Activated T-cell treated with anti-CD3 and anti-CD28 coated beads for 4 hours (primary cell): ENCODE measurements at places on chromosomes 5 and 9.

DNA sequence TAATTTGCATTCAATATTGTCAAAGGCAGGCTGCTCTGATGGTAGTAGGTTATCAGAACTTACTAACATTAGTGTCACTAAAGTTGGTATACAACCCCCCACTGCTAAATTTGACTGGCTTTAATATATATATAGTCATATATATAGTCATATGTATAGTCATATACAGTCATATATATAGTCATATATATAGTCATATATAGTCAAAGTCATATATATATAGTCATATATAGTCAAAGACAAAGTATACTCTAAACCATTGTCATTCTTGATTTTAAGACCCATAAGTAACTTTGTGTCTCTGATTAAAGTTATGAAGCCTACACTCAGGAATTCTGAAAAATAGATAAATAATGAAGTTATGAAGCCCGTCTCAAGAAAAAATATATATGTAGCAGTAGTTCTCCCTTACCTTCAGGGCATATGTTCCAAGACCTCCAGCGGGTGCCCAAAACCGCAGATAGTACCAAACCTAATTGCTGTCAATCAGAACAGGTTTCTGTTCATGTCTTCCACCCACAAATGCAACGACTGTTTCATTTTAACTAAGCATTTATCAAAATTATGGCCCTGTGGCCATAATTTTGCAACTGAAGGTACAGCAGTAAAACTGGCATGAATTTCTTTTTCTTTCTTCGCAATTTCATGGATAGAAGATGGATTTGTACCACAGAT lies 40.1 kb downstream of the TRPM6 start:
- no peak for DNase-seq

- no peak for DNase-seq
Observed at GRCh38 chr5:164179406-164179805, 674.0 kb downstream of the MAT2B start.

DNA sequence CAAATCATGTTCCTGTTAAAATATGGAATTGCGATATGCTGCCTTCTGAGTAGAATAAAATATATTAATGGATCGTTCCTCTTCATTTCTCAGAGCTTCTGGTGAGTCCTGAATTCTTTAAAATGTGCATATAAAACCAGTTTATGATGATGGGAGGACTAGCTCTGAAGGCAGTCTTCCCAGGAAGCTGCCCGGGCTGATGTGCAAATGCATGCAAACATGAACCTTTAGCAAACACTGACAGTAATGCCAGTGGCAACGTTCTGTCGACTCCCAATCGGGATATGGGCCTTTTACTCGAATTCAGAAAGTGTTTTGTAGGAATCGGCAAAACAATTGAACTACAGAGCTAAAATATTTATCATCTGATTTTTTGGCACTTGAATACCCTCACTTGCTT lies 93.6 kb downstream of the TLE4 start:
- DNase-seq: no peak

DNA sequence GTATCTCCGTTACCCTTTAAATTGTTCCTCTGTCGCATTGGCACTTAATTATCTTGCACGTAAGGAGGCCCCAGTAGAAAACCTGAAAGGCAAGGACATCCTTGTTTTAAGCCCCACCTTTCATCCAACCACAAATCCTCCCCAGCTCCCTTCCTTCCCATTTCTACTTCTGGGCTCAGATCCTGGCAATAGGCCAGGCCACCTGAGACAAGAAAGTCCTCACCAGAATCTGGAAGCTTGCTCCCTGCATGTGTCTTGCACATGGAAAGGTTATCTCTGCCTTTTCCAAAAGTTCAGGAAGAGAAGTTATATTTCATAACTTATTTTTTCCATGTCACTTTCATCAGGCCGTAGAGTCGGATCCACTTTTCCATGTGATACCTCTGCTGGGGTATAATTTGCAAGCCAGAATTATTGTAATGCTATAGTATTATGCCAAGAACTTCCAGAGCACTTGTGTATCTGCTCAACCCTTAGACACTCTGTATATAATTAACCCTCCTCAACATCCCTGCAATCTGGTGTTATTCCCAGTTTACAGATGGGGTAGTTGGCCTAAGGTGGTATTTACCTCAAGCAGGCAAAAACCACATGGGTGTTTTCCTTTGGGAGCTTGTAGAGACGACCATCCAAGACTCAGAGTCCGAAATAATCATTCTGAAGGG lies 2.6 kb upstream of the SHB start:
- DNase-seq: no peak

GRCh38 chr5:14178671-14179211 lies 35.6 kb downstream of the TRIO start:
- no peak for DNase-seq

- no peak for DNase-seq
Observed at GRCh38 chr9:5698004-5698403, 69.1 kb downstream of the RIC1 start.

DNA sequence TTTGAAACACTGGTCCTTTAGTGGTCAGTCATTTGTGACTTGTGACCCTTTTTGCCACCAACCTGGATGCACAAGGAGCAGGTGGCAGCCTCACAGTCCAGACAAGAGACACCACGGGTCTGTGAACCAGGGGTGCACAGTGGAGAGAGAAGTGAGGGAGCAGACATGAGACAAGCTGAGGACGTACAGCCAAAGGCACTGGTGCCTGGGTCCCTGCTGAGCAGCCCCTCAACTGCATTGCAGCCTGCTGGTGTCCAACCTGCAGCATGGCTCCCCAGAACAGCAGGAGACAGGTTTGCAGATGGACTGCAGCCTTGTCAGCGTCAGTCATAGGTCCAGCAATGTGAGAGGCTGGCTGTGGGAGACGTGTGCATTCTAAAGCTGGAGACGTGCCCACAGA lies 124.2 kb upstream of the FSTL4 start:
- no peak for DNase-seq

- DNase-seq: no peak
Observed at GRCh38 chr5:11955331-11955730, 51.1 kb upstream of the CTNND2 start.

GRCh38 chr9:136675477-136676296 lies 11.6 kb downstream of the AGPAT2 start:
- no peak for DNase-seq

DNA sequence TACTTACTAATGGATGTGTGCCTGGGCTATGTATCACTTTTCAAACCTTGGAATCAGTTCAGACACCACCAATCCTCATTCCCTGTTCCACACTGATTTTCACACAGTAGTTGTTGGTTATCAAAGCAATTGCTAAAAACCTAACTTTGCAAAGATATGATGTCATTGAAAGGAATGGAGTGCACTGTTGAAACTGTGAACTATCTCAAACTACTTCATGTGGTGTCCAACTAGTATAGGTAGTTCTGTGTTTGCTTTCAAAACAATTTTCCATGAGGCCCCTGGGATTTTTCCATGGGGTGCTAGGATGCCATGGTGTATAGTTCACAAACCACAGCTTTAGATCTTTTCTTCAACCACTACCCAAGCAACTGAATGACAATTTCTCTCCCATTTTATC lies 17.8 kb downstream of the INIP start:
- DNase-seq: no peak

DNA sequence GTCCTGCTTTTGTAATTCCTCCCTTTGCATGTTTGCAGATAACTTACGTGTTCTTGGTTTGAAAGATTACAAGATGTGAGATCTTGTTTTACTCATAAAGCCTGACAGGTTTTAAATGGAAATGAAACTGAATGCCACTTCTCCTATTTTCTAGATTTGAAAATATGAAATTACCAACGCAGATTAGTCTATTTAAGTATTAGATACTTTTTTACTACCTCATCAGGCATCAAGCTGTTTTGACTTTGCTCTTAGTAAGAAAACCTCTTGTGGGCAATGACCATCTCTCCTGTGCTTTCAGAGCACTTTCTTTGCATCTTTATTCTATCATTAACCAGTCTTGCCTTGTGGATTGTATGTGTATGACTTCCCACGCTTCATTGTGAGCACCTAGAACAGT lies 3.5 kb downstream of the DMXL1 start:
- DNase-seq: no peak

DNA sequence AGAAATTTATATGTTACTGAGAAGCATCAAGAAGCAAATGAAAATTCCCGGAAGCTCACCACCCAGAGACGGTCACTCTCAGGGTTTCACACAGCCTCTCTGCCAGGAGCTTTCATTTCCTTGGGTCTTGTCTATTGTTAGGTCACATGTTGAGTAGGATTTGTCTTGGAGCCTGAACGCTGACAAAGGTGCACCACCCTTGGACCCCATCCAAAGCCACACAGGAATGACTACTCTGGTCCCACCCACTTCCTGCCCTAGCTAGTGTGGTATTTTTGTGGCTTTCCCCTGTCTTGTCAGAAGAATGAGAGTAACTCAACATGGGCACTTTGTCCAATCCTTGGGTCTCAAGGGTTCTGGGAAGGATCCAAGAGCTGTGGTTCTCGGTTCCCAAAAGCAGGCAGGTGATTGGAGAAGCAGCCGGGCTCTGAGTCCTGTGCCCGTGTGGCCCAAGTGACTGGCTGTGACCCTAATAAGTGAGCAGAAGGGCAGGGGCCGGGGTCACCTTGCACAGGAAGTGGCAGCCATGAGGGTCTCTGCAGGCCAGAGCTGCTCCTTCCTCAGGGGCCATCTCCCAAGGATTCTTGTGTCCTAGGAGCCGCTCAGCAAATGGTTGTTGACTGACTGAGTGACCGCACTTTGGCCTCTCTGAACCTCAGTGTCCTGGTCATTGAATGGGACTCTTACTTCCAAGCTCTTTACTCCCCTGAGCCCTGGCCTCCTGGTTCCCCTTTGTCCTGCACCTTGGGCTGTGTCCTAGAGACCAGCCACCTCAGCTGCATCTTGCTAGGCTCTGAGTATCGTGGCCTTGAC lies 6.9 kb downstream of the FGD3 start:
- peak; percentile 65 for DNase-seq

GRCh38 chr9:128385496-128386460 lies 14.6 kb downstream of the URM1 start:
- no peak for DNase-seq

- DNase-seq: no peak
Observed at GRCh38 chr9:136619742-136620440, 42.8 kb upstream of the EGFL7 start.

DNA sequence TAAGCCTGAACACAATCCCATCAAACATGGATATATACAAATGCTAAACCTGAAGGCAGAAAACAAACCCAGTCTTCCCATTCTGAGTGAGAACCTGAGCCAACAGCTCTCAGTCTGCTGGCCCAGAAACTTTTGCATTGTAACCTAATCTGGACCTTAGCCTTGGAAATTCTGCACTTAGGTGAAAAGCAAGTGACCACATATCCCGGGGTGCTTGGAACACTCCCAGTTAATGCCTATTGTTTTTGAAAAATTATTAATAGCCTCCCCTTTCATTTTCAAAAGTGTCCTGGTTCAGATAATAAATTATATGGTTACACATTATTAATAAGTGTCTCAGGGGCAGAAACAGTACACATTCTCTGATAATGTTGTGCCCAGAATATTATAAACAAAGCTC lies 228.3 kb upstream of the TARS1 start:
- DNase-seq: no peak
